Activated CD4-positive, alpha-beta T cell treated with anti-CD3 and anti-CD28 coated beads for 36 hours (primary cell): ENCODE measurements at places on chromosomes 2 and 18. TPM values are rescaled to one million over a fixed set of nuclear protein-coding genes. Genes with fewer than 3 reads are reported as not detected.

GRCh38 chr18:13580991-13581390 lies 145.4 kb downstream of the FAM210A start:
- H3K27me3 ChIP-seq: no peaks in the 10 kb centered on the region
- no peak overlapping the region for H3K27ac ChIP-seq
- DNase-seq: no peak

GRCh38 chr2:64825831-64826491 lies 163.2 kb upstream of the SLC1A4 start:
- no peak for DNase-seq
- H3K36me3 ChIP-seq: no peaks in the 10 kb centered on the region
- H3K27me3 ChIP-seq: no peaks in the 10 kb centered on the region
- H3K4me3 ChIP-seq: no peak overlapping the region

- no peaks in the 10 kb centered on the region for H3K27me3 ChIP-seq
- no peak for DNase-seq
- no peaks in the 10 kb centered on the region for H3K4me1 ChIP-seq
- H3K4me3 ChIP-seq: no peak overlapping the region
Observed at GRCh38 chr2:163665817-163666216, 70.0 kb downstream of the FIGN start.

- peaks cover 79% of the 10 kb centered on the region for H3K4me1 ChIP-seq
- H3K36me3 ChIP-seq: peaks cover 94% of the 10 kb centered on the region
- peak overlapping the region; percentile 82 for H3K27ac ChIP-seq
Observed at GRCh38 chr2:28408764-28409599, 16.3 kb downstream of the FOSL2 start.

DNA sequence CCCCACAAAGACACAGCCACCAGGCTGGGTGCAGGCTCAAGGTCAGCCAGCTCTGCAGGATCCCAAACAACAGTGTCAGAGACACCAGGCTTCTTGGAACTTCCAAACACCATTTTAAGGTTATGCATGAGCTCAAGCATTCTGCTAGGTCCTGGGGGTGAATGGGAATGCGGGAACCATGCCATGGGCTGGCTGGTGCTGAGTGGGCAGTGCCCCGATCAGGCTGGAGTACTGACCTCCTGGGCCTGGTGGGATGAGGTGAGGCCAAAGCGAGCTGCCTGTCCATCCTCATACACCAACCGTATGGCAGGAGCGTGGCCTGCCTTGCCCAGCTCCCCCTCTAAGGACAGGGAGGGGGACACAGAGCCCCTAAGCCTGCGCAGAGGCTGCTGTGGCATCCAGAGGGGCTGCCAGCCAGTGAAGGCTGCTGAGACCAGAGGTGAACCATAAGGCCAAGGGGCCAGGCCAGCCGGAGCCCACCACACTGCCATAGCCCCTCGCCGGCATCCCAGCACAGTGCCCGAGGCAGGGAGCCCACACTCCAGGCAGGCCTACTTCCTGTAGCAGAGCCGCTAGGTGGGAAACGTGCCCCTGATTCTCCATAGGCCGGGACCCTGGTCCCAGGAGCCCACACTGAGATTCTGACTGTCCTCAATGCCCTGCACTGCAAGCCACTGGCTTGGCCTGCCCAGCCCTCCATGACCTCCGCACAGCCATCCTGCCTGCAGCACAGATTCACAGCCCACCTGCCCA lies 135.0 kb downstream of the HDAC4 start:
- DNase-seq: peak; percentile 9
- H3K27ac ChIP-seq: peak overlapping the region; percentile 96
- peaks cover 85% of the 10 kb centered on the region for H3K4me1 ChIP-seq
- peak overlapping the region; percentile 80 for H3K4me3 ChIP-seq

DNA sequence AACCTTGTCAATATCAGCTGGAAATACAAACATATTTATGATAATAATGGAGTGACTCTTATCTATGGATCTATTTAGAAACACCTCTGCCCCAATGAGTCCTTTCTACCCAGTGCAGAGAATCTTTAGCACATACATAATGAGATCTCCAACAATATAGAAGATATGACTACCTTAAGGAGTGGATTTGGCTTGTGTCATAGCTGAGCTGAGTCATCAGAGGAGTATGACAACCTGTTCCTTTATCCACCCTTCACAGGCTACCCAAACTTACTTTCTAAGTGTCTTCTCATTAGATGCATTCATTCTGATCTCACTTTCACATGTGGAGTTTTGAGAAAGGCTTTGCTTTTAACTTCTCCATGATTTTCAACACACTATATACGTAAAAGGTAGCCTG lies 1218.9 kb downstream of the DSC3 start:
- no peaks in the 10 kb centered on the region for H3K36me3 ChIP-seq
- H3K4me1 ChIP-seq: no peaks in the 10 kb centered on the region
- no peak for DNase-seq
- no peak overlapping the region for H3K27ac ChIP-seq

DNA sequence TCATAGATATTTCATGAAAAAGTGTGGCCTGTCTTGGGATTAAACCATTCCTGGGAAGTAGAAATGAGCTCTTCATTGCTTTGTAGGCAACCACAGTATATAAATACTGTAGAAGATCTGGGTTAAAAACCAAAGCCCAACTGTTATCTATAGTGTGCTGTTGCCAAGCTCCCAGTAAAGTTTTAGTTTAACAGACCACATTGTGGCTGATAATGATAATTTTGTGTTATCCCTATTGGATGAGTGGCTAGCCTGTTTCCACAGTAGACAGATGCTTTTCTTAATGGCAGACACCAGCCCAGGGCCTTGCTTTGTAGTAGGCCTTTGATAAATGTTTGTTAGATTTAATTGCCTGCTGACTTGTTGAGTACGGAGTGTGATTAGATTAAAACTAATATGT lies 52.1 kb downstream of the FMNL2 start:
- no peak overlapping the region for H3K27ac ChIP-seq
- no peak for DNase-seq
- H3K27me3 ChIP-seq: peaks cover 7% of the 10 kb centered on the region
- H3K4me3 ChIP-seq: no peak overlapping the region
- no peaks in the 10 kb centered on the region for H3K36me3 ChIP-seq

DNA sequence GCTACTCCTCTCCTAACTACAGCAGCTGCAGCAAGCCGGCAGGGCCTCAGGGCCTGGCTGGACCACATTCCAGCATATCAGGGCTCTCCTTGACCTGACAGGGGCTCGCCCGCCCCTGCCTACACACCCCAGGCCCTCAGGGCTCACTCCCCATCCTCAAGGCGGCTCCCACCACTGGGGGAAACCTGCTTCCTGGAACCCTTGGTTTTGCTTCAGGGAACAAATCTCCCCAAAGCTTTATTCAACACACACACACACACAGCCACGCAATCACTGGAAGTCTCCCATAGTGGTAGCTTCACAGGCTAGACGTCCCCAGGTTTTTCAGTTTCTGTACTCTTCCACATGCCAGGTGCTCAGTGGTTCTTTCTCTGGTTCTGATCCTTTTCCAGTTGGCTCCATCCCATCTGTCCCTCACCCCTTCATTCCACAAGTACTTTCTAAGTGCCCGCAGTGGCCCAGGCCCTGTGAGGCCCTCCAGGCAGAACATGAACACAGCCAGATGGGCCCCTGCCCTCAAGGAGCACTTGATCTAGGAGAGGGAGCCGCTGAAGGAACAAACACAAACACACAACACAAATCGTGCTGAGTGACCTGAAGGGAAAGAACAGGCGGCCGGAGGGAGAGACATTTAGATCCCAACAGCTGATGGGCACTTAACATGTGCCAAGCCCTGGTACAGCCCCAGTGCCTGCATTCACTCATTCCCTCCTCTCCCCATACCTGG lies 51.1 kb downstream of the TNS1 start:
- H3K36me3 ChIP-seq: no peaks in the 10 kb centered on the region
- DNase-seq: no peak
- H3K27ac ChIP-seq: no peak overlapping the region

Gene BMP10
- total RNA-seq: not detected

- no peaks in the 10 kb centered on the region for H3K4me1 ChIP-seq
- H3K27ac ChIP-seq: no peak overlapping the region
- DNase-seq: no peak
- H3K4me3 ChIP-seq: no peak overlapping the region
Observed at GRCh38 chr18:9737006-9737405, 28.9 kb downstream of the RAB31 start.

Gene FAM237A
- total RNA-seq: not detected

DNA sequence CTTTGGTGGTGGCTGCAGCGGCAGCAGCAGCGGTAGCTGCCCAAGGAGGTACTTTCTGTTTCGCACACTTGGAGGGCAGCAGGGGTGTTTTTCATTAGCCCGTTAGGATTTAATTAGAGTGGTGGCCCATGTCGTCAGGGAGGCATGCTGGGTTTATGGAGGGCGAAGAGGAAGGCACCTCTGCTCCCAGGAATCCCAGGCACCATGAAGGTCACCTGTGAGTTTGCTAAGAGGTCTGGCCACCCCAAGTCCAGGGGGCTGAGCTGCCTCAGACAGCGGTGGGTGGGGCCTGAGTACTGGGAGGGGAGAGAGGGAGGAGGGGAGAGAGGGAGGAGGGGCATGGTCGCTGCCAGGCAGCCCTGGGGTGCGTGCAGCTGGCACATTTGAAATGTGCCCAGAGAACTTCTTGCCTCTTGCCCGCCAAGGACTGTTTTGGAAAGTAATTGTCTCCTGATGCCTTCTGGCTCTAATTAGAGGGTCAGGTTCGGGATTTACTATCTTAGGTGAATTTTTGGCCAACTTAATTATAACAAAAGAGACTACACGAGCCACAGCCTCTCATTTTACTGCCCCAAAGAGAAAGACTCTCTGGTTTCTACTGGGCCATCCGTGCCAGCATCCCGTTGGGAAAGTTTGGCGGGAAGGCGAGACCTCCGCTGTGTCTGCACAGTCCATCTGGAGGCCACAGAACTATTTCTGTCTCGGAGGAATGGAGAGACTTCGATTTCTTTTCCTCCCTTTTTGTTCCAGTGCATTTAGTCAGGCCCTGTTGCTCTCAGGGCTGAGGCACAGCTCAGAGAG lies 62.0 kb downstream of the GLI2 start:
- no peaks in the 10 kb centered on the region for H3K4me1 ChIP-seq
- no peak overlapping the region for H3K4me3 ChIP-seq
- no peaks in the 10 kb centered on the region for H3K36me3 ChIP-seq
- H3K27ac ChIP-seq: no peak overlapping the region

DNA sequence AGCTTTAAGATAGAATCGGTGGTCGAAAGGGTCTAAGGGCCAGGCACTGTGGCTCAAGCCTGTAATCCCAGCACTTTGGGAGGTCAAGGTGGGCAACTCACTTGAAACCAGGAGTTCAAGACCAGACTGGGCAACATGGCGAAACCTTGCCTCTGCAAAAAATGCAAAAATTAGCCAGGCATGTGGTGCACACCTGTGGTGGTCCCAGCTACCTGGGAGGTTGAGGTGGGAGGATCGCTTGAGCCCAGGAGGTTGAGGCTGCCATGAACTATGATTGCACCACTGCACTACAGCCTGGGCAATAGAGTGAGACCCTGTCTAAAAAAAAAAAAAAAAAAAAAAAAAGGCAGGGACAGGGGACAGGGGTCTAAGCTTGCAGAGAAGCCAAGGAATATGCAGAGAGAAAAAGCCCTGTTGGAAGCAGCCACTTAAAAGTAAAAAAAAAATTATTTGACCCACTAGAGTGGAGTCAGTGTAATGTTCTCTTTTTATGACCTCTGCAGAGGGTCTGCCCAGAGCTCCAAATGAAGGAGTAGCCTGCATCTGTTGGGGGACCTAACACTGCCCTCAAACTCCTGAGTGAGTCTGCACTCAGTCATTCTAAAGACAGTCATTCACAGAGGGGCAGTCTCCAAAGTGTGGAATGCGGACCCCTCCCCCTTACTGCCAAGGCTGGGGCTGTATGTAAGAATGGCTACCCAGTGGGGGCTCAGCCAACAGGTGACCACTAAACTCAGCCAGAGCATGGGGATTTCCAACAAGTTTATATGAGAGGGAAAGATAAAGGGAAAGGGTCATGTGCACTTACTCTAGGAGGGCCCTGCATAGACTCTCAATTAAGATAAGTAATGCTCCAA lies 118.5 kb upstream of the CDCA7 start:
- no peak for DNase-seq
- no peaks in the 10 kb centered on the region for H3K27me3 ChIP-seq
- H3K4me1 ChIP-seq: peaks cover 4% of the 10 kb centered on the region

DNA sequence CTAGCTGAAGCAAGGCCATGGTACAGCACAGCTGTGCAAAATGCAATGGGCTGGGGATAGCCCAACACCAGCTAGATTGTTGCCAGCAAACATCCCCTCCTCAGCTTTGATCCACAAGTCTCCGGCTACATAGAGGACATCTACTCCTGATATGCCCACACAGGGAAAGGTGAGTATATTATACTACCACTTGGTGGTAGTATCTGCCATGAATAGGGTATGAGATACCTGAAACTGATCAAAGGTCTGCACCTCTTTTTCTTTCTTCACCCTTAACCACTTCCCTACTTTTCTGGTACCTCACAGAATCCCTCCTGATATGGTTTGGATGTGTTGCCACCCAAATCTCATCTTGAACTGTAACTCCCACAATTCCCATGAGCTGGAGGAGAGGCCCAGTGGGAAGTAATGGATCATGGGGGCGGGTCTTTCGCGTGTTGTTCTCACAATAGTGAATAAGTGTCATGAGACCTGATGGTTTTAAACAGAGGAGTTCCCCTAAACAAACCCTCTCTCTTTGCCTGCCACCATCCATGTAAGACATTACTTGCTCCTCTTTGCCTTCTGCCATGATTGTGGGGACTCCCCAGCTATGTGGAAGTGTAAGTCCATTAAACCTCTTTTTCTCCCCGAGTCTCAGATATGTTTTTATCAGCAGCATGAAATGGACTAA lies 279.6 kb downstream of the TXNL1 start:
- no peak for DNase-seq
- H3K27ac ChIP-seq: no peak overlapping the region
- no peaks in the 10 kb centered on the region for H3K27me3 ChIP-seq
- no peaks in the 10 kb centered on the region for H3K4me1 ChIP-seq
- H3K36me3 ChIP-seq: no peaks in the 10 kb centered on the region
